Keratinocyte (primary cell): ENCODE measurements at places on chromosomes 4 and X. TPM values are rescaled to one million over a fixed set of nuclear protein-coding genes. Genes with fewer than 3 reads are reported as not detected.

The WNK3 gene
- 0.26 to 0.33 TPM (median 0.27 TPM) in 3 replicates for polyA plus RNA-seq

The CFI gene
- polyA plus RNA-seq, result not detected in 3 replicates

The ERVMER34-1 gene
- 1.9 to 5.0 TPM (median 4.3 TPM) in 3 replicates for polyA plus RNA-seq

- DNase-seq, result no peak
Measured at GRCh38 chrX:13906093-13906492, 89.2 kb upstream of the GPM6B start.

- no peak for DNase-seq
Measured at GRCh38 chr4:114146947-114147618, 167.6 kb upstream of the ARSJ start.

GRCh38 chr4:152599095-152599494, 63.2 kb upstream of the FBXW7 start:
- no peak for DNase-seq

DNA sequence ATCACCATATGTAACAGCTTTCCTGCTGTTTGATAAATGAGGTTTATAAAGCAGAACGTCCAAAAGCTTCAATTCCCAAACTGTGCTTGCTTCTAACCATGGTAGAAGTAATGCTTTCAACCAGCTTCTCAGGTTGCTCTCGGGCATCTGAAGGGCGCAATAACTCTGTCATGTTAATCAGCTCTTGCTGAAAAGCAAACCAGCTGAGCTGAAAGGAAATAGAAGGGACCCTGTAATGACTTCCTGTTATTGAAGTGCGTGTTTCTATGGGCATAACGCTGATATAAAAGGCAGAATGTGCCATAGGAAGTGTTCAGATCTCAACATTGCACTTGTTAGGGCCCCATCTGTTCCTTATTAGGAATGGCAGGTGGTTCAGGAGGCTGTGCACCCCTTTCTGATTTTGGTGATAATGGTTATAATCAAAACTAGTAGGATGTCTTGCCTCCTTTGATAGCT, 21.2 kb downstream of the HERC3 start:
- DNase-seq, result no peak

DNA sequence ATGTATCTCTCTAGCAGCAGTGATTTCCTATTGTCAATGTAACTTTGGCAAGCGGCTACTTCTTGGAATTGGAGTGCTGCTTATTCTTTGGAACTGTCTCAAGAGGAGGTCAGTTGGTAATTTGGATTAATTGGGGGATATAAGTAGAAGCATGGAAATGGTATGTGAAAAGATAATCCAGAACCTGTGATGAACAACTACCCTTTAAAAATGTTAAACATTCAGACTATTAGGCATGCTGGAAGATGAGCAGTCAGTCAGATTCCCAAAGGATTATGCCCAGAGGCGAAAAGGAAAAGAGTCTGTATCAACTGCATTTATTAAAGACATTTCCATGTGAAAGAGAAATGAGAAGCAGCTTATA, 62.5 kb downstream of the SEC24D start:
- DNase-seq, result no peak

- DNase-seq, result no peak
Measured at GRCh38 chr4:6501171-6501570, 28.8 kb upstream of the PPP2R2C start.

DNA sequence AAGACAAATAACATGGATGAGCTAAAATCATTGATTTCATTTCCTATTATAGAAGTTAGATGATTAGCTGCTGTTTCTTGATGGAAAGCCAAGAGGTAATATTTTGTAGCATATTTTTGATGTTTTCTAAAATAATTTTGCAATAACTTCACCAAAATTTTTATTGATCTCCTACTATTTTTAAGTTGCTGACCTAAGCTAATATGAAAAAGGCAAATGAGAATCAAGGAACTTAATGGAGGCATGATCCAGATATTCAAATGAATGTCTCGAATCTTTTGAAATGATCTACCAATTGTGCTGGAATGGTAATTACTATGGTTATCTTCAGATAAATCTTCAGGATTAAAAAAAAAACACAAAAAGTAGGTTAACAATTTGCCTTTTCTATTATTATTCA, 1591.4 kb upstream of the PCDH7 start:
- no peak for DNase-seq

- DNase-seq, result no peak
Measured at GRCh38 chrX:132651421-132652086, 162.7 kb upstream of the MBNL3 start.

GRCh38 chr4:52144372-52144771, 93.3 kb downstream of the SPATA18 start:
- DNase-seq, result no peak
